GM12878 (cell line): ENCODE measurements at places on chromosomes 16 and 17. TPM values are rescaled to one million over a fixed set of nuclear protein-coding genes. Genes with fewer than 3 reads are reported as not detected.

DNA sequence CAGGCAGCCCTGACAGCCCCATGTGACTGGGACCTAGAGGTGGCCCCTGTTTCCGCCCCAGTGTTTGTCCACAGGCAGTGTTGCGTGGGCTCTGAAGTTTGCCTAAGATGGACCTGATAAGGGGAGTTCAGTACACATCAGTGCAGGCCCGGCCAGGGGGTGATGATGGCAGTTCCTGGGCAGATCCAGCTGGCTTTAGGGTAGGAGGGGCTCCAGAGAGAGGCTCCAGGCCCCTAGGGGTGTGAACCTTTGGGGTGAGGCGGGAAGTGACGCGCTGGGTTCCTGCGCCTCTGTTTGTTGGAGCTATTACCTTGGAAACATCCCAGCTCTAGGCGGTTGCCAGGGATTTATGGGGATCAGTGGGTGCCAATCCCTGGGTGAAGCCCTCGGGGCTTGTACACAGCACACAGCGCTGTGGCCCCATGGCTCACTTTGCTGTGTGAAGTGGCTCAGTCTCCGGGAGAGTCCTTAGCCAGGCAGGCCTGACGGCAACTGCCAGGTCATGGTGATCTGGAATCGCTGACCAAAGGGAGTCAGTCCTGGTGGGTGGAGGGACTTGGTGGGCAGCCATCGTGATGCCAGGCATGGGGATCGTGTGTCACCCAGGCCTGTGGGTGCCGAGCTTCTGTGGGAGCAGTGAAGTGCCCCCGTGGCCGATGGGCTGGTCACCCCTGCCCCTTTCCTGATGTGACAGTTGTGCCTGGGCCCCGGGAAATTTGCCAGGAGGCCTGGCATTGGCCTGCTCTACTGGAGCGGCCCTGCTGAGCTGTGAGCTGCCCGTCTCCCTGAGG lies 146.1 kb downstream of the SEC14L1 start:
- DNase-seq: no peak
- H3K27me3 ChIP-seq: no peaks in the 10 kb centered on the region
- H3K4me1 ChIP-seq: peaks cover 13% of the 10 kb centered on the region; the same call in 1 of the 2 replicates

- no peaks in the 10 kb centered on the region for H3K4me1 ChIP-seq
- no peak overlapping the region for H3K27ac ChIP-seq
- no peaks in the 10 kb centered on the region for H3K36me3 ChIP-seq
- no peaks in the 10 kb centered on the region for H3K27me3 ChIP-seq
- DNase-seq: no peak
Observed at GRCh38 chr16:74035816-74036215, 260.8 kb upstream of the PSMD7 start.

- no peaks in the 10 kb centered on the region for H3K27me3 ChIP-seq
- DNase-seq: no peak
- H3K4me3 ChIP-seq: no peak overlapping the region
- H3K36me3 ChIP-seq: 0 out of 2 replicates have a peak, but pooled peaks cover 6% of the 10 kb centered on the region
- no peaks in the 10 kb centered on the region for H3K4me1 ChIP-seq
Observed at GRCh38 chr16:69267633-69268032, 43.5 kb upstream of the VPS4A start.

- H3K27ac ChIP-seq: no peak overlapping the region
- DNase-seq: no peak
- H3K27me3 ChIP-seq: no peaks in the 10 kb centered on the region
- no peaks in the 10 kb centered on the region for H3K4me1 ChIP-seq
- H3K36me3 ChIP-seq: no peaks in the 10 kb centered on the region
Observed at GRCh38 chr16:55437625-55438024, 41.4 kb upstream of the MMP2 start.

DNA sequence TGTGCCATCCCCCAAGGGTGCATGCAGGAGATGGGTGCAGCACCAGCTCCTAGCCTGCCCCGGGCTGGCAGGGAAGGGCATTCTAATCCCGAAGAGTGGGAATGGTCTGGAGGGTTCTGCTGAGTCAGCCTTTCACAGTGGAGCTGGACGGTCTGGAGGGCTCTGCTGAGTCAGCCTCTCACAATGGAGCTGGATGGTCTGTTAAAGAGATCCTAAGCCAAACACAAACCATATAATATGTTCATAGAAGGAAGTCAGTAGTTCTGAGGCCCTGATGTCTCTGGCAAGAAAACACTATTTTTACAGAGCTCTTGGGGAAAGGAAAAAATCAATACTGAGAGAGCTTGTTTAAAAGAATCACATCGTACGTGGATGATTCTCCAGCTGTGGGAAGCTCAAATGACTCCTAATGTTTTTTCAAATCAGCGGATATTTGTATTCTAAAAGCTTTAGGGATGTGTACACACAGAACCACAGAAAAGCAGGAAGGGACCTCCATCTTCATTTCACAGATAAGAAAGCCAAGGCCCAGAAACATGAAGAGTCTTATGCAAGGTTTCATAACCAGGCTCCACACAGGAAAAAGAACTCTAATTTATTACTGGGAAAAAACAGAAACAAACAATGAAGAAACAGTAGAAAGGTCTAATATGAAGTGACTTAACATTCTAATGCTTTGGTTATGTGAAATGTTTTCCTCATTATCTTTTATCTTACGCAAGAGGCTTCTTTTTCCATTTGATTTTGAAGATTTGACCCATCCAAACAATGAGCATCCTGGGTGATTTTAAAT lies 176.3 kb downstream of the VPS53 start:
- no peaks in the 10 kb centered on the region for H3K27me3 ChIP-seq
- no peak overlapping the region for H3K4me3 ChIP-seq
- no peak for DNase-seq
- H3K27ac ChIP-seq: no peak overlapping the region

DNA sequence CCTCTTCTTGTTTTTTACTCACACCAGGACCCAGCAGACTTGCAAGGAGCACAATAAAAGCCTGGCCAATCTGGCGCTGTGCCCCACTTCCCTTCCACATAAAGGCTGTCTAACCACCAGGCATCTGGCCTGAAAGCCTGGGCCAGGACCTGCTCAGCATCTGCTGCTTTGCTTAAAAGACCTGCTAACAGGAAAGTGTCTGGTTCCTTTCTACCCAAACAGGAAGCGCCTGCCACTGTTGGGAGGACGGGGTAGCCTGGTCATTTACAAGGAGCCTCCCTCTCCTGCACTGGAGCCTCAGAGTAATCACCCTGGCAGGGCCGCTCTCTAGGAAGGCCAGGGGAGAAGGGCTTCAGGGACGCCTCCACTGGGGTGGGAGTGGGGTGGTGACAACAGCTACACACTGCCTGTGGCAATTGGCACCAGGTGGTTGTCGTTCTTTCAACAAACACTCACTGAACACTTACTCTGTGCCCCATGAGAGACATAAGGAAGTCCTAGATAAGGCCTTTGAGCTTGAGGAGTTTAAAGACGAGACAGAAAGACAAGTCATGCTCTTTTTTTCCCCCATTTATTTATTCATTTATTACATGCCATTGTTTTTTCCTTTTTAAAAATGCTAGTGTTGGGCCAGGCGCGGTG lies 6.3 kb upstream of the MMP28 start:
- no peaks in the 10 kb centered on the region; the same call in 1 of the 2 replicates for H3K27me3 ChIP-seq
- H3K4me3 ChIP-seq: no peak overlapping the region
- DNase-seq: no peak
- H3K36me3 ChIP-seq: no peaks in the 10 kb centered on the region
- no peaks in the 10 kb centered on the region; the same call in 1 of the 2 replicates for H3K4me1 ChIP-seq

DNA sequence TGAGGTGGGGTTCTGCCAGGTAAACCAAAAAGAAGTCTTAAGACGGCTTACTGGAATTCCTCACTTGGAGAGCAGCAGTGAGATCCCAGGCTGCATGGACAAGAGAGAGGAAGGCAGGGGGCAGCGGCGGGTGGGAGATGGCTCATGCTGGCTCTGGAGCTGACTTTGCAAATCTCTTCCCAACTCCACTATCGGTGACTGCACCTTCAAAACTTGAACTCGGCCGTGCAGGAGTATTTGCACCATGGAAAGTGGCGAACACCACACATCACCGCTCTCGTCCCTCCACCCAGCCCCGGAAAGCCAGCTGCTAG lies 16.7 kb downstream of the CA5A start:
- no peak overlapping the region for H3K27ac ChIP-seq
- no peaks in the 10 kb centered on the region for H3K27me3 ChIP-seq
- H3K4me3 ChIP-seq: no peak overlapping the region
- H3K4me1 ChIP-seq: peaks cover 18% of the 10 kb centered on the region

The TBC1D24 gene
- polyA plus RNA-seq: 3.9 and 4.6 TPM in 2 replicates

- peaks cover 9% of the 10 kb centered on the region for H3K4me1 ChIP-seq
- no peak for DNase-seq
- H3K27me3 ChIP-seq: no peaks in the 10 kb centered on the region
- no peak overlapping the region for H3K4me3 ChIP-seq
- peaks cover 7% of the 10 kb centered on the region for H3K36me3 ChIP-seq
Observed at GRCh38 chr16:12530302-12530701, 273.4 kb downstream of the CPPED1 start.

- H3K36me3 ChIP-seq: no peaks in the 10 kb centered on the region
- no peak overlapping the region for H3K27ac ChIP-seq
- no peaks in the 10 kb centered on the region for H3K4me1 ChIP-seq
- no peak overlapping the region for H3K4me3 ChIP-seq
- no peak for DNase-seq
- H3K27me3 ChIP-seq: no peaks in the 10 kb centered on the region
Observed at GRCh38 chr16:83393196-83393981, 414.4 kb upstream of the HSBP1 start.

DNA sequence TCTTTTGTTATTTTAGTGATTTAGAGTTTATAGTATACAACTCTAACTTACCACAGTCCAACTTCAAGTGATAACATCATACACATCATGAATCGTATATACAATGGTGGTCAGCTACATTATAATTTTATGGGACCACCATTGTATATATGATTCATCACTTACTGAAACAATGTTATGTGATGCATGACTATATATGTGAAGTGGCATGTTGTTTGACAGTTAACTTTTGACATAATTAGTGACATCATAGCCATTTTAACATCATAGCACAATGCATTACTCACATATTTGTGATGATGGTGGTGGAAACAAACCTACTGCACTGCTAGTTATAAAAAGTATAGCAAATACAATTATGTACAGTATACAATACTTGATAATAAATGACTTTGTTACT lies 21.9 kb downstream of the DYNLL2 start:
- no peak for DNase-seq
- no peaks in the 10 kb centered on the region for H3K4me1 ChIP-seq
- no peak overlapping the region for H3K27ac ChIP-seq
- H3K36me3 ChIP-seq: no peaks in the 10 kb centered on the region

The ZNF319 gene
- 2.2 and 2.8 TPM in 2 replicates for polyA plus RNA-seq

GRCh38 chr17:41710472-41711090 lies 1.6 kb upstream of the GAST start:
- no peak overlapping the region for H3K27ac ChIP-seq
- no peak overlapping the region for H3K4me3 ChIP-seq
- H3K27me3 ChIP-seq: no peaks in the 10 kb centered on the region; the same call in 1 of the 2 replicates

The KAT2A gene
- polyA plus RNA-seq: 11.9 and 12.6 TPM in 2 replicates

- H3K27ac ChIP-seq: no peak overlapping the region
- H3K4me1 ChIP-seq: no peaks in the 10 kb centered on the region
- no peak overlapping the region for H3K4me3 ChIP-seq
Observed at GRCh38 chr17:45820052-45820780, 24.5 kb upstream of the SPPL2C start.

The EPOP gene
- polyA plus RNA-seq: 1.2 and 2.2 TPM in 2 replicates

DNA sequence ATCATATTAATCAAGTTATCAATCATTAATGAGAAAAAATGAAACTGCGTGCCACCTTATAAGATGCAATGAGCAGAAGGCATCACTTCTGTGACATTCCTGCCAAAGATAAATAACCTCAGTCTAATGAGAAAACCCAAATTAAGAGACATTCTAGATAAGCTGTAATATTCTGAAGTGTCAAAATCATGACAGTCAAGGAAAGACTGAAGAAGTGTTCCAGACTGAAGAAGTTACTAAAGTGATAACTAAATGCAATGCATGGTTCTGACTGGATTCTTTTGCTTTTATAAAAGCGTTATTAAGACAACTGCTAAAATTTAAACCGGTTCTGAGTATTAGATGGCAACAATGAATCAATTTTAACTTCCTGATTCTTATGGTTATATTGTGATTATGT lies 30.9 kb downstream of the BRIP1 start:
- no peaks in the 10 kb centered on the region for H3K4me1 ChIP-seq
- H3K27me3 ChIP-seq: no peaks in the 10 kb centered on the region
- H3K36me3 ChIP-seq: peaks cover 4% of the 10 kb centered on the region; the same call in 1 of the 2 replicates
- no peak for DNase-seq
- no peak overlapping the region for H3K4me3 ChIP-seq
- no peak overlapping the region for H3K27ac ChIP-seq

The RCVRN gene
- not detected in 2 replicates for polyA plus RNA-seq

The MYH1 gene
- not detected in 2 replicates for polyA plus RNA-seq

DNA sequence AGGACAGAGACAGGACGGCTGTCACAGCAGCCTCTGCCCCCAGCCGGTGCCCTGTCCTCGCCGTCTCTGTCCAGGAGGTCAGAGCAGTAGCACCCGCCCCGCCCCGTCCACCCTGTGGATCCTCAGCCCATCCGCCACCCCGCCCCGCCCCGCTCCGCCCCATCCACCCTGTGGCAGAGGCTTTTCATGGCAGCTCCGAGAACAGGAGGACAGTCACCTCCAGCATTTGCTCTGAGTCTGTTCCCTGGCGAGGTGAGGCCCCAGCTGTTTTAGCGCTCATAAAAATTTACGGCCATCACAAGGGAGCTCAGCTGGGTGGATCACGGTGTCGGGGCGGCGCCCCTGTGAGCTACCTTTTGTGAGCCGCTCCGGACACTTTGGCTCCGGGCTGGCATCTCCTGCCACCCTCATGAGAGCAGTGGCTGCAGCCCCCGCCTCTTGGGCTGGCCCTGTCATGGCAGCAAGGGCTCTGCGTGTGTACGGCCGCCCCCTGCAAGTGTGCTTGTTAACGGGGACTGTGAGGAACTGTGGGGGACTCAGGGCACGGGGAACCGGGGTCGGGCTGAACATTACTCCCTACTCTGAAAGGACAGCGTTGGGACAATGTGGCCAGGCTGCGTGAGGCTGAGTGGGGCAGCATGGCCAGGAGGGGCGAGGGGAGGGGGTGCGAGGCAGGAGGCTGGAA lies 32.3 kb upstream of the GNG13 start:
- H3K27me3 ChIP-seq: no peaks in the 10 kb centered on the region
- H3K27ac ChIP-seq: no peak overlapping the region
- no peak overlapping the region for H3K4me3 ChIP-seq
- no peaks in the 10 kb centered on the region for H3K4me1 ChIP-seq
- no peaks in the 10 kb centered on the region for H3K36me3 ChIP-seq

- no peak for DNase-seq
- peaks cover 15% of the 10 kb centered on the region for H3K4me1 ChIP-seq
- H3K36me3 ChIP-seq: peaks cover 1% of the 10 kb centered on the region; the same call in 1 of the 2 replicates
Observed at GRCh38 chr17:29433541-29433940, 43.4 kb downstream of the TAOK1 start.

GRCh38 chr17:77349976-77350830 lies 209.4 kb downstream of the SEC14L1 start:
- DNase-seq: no peak
- no peak overlapping the region for H3K4me3 ChIP-seq
